ENCODE measurements at places on chromosomes 3 and 15.
A peak's percentile ranks its signal among the peaks of the same experiment; 100 is the strongest.

GRCh38 chr3:24012589-24013269 lies 67.6 kb downstream of the NR1D2 start:
- DNase-seq: no peak

DNA sequence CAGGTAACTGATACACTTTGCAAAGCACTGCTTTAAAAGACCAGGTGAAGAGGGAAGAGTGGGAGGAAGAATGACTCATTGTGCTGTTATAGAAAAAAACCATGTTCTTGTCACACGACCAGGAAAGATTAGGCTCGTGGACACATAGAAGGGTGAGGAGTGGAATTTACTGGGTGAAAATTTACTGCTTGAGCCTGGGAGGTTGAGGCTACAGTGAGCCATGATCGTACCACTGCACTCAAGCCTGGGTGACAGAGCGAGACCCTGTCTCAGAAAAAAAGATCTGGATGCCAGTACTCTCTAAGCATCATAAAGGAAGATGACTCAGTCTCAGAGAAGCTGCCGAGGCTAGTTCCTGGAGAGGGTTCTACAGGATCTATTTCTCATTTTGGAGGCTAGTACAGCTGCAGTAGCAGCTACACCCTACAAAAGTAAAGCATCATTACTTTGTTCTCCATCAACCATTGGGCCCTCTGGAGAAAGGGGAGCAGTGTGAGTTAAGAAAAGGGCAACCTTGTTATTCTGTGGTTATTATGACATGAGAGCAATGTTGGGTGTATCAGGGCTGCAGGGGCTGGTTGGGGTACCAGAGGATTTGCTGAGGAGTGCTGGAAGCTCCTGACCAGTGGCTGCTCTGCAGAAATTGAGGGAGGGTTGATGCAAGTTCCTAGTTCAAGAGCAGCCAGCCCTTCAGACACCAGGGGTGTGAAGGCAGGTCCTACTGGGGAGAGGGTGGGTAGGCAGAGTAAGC lies 75.4 kb downstream of the CMTM8 start:
- DNase-seq: peak; percentile 21

DNA sequence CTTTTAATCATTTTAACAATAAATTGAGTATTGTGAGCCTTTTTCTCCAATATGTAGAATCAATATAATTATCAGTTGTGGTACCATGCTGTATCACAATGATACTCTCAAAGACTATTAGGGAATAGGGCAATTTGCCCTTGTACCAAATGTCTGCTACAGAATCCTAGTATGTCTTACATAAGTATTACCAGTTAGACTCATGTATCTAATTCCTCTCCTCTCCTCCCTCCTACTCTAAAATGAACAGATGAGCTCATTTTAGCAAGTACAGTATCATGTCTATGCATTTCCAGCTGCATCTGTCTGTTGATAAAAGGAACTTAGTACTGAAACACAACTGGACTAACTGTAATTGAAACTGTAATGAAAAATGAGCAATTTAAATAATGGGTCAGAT lies 124.3 kb upstream of the ATP11B start:
- DNase-seq: no peak

DNA sequence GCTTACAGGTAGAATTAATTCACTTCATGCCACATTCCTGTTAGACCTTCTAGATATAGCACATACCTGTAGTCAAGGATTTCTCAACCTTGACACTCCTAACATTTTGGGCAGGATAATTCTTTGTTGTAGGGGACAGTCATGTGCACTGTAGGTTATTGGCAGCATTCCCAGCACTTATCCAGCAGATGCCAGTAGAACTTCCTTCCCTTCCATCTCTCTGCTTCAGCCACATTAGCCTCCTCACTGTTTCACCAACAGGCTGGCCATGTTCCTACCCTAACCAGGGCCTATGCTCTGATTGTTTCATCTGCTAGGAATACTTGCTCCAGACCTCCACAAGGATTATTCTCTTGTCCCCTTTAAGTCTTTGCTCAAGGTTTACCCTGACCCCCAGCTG lies 68.0 kb upstream of the STAC start:
- no peak for DNase-seq

DNA sequence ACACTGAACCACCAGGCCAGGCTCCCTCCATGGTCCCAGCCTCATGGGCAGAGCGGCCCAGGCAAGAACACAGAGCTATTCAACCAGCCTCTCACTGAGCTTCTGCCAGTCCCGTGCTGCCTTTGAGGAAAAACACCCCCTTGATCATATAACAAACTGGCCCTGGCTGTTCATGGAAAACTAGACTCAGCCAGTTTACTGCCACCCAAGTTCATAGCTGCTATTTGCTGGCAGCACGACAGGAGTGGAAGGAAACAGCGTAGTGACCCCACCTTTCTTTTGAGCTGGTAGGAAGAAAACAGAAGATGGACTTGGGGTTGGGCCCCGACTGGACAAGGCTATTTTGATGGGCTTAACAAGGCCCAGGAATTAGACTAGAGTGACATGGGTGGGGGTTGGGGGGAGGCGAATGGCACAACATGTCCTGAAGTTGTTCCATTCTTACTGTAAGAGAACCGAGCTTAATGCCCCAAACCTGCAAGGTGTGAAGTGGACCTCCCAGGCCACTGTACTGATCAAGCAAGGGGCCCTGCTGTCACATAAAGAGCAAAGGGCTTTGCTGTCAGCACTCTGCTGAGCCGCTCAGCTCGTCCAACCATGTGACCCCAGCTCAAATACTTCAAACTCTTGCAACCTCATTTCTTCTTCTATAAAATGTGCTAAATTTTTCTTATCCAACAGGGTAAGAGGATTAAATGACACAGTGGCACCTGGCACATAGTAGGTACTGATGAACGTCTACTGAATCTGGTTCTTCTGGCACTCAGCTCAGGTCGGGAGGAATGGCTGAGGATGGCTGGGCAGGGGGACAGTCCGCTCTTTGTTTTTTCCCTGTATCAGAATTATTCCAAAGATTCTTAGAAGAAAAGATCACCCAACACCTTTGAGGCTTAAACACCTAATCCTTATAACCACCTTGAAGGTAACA lies 1.6 kb downstream of the FBXL22 start:
- no peak for DNase-seq

DNA sequence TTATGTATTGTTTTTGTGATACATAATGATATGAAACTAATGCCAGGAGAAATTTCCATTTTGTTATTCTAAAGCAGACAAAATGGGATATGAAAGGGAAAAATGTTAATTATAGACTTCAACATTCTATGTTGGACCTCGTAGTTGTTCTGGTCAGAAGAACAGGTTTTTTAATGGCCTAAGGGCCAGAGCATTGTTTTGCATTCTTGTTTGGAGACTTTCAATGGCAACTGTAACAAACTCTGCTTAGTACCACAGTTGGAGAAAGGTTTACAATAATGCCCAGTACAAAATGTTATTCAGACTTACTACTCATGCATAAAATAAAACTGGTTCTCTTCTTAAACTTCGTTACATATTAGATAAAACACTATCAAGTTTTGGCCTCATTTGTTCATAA lies 12.2 kb downstream of the PPARG start:
- no peak for DNase-seq

GRCh38 chr3:117102426-117102825 lies 392.8 kb downstream of the TUSC7 start:
- no peak for DNase-seq

- DNase-seq: no peak
Observed at GRCh38 chr3:175571096-175571495, 712.0 kb downstream of the NAALADL2 start.

GRCh38 chr3:65552434-65552833 lies 486.3 kb downstream of the MAGI1 start:
- DNase-seq: no peak

DNA sequence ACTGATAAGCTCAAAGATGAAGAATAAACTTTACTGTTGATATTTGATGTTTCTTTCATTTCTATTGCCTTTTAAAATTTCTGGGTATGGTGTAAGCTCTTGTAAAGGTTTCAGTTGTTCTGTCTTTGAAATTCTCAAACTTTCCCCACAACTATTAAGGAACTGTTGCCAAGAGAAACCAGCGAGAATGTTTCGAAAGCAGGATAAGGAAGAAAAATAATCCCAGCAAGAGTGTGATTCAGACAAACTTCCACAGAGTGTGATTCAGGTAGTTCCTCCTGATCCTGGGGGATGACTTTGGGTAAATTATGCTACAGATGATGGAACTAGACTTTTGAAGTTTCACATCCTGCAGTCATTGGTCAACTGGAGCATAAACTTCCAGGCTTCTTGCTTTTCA lies 632.0 kb downstream of the NSUN3 start:
- DNase-seq: no peak

- no peak for DNase-seq
Observed at GRCh38 chr3:56775445-56775837, 26.3 kb downstream of the ARHGEF3 start.

GRCh38 chr3:125651244-125651643 lies 55.9 kb upstream of the OSBPL11 start:
- no peak for DNase-seq

GRCh38 chr3:41328926-41329325 lies 129.6 kb downstream of the CTNNB1 start:
- DNase-seq: no peak

DNA sequence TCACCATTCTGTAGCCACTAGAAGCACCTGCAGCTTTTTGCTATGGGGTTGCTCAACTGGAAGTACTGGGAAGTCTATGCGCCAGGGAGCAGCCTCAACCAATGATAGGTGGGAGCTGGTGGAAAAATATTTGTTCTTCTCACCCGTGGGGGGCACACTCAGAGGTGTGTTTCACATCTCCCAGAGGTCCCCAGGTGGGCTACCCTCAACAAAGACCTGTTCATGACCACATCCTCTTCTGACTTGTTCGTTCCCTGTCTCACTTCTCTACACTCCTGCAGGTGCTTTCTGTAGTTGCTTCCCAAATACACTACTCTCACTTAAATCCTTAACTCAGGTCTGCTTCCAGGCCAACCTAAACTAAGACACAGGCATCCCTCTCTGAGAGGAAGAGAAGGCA lies 3.6 kb downstream of the CAMP start:
- no peak for DNase-seq

DNA sequence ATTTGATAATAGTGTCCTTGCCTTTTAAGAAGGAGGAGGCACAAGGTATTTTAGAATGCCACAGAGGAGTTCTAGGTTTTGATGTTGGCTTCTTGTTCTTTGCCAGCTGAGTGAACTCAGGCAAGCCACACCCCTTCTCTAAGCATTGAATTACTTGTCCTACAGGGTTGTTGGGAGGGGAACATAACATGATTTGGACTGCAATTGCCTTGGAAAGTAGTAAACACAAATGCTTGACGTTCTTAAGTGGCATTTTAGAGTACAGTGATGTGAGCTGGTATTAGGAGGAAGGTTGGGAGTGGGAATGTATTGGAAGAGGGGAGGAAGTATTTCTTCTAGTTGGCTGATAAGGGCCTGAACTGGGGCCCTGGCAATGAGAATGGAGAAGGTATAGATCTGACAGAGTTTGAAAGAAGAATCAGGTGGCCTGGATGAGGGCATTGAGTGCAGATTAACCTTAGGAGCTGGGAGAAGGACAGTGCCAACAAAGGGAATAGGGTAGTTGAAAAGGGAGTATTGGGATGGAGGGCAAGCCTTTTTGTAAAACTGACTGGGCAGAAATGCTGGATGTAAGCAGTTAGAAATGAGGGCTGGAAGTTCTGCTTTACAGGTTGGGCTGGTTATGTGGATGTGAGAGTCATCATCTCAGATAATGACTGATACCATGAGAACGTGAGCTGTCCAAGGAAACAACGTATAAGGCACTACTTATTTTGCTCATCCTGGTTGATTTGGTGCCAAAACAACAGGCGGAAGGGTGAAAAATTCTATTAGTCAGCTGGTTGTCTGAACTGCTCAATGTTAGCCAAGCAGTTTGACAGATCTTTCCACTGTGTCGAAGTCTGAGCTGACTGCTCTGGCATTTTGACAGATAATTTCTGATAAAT lies 16.7 kb downstream of the KAT2B start:
- DNase-seq: no peak

- no peak for DNase-seq
Observed at GRCh38 chr3:171994646-171995428, 44.5 kb upstream of the FNDC3B start.

- DNase-seq: no peak
Observed at GRCh38 chr3:36305929-36306520, 74.3 kb upstream of the STAC start.

DNA sequence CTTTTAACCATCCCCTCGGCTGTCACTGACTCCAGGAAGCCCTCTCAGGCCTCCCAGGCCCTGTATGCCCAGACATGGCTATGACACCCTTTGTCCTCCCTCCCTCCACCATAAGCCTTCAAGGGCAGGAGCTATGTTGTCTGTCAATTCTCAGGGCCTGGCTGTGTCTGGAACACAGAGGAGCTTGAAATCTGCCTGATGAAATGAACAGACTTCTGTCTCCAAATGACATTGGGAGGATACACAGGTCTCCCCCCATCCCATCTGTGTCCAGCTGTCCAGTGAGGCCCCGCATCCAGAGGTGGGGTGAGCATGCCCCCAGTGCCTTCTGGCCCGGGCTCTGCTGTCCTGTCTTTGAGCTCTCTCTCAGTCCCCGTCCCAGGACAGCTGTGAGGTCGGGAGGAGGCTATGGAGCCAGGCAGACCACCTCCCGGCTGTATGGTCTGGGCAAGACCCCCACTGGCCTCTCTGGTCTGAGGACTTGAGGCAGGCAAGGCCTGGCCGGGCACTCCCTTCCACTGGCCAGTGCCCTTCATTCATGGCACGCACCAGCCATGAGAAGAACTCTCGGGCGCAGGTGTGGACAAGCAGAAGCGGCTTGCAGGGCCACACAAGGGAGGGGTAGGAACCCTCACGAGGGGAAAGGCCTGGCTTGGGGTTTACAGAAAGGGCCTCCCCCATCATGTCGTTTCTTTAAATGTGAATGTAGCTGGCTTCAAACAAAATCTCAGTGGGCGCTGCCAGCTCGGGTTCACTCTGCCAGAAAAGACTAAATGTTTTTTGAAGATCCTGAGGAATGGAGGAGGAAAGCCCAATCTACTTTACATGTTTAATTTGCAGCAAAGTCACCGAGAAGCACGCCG lies 38.9 kb downstream of the PCSK6 start:
- no peak for DNase-seq

- no peak for DNase-seq
Observed at GRCh38 chr15:61124195-61124594, 104.9 kb downstream of the RORA start.

- no peak for DNase-seq
Observed at GRCh38 chr3:112445839-112446238, 53.4 kb downstream of the BTLA start.

GRCh38 chr3:86938416-86939105 lies 52.4 kb downstream of the VGLL3 start:
- no peak for DNase-seq

GRCh38 chr15:71237456-71238188 lies 122.4 kb downstream of the THSD4 start:
- no peak for DNase-seq

- no peak for DNase-seq
Observed at GRCh38 chr3:172856795-172857742, 106.5 kb downstream of the ECT2 start.

- peak; percentile 59 for DNase-seq
Observed at GRCh38 chr15:90086868-90087268, 15.4 kb downstream of the IDH2 start.

Measured in CD4-positive, alpha-beta T cell treated with Interleukin-12 subunit alpha and Interleukin-12 subunit beta, for 1 hour (primary cell).